ENCODE measurements at places on chromosomes 5 and 9. TPM values are rescaled to one million over a fixed set of nuclear protein-coding genes. Genes with fewer than 3 reads are reported as not detected.

- no peaks in the 10 kb centered on the region for H3K4me1 ChIP-seq
- H3K27ac ChIP-seq, result no peak overlapping the region
- no peaks in the 10 kb centered on the region for H3K36me3 ChIP-seq
- no peaks in the 10 kb centered on the region for H3K27me3 ChIP-seq
- no peak overlapping the region for H3K4me3 ChIP-seq
- no peak for DNase-seq
Measured at GRCh38 chr5:133222979-133223378, 171.2 kb downstream of the HSPA4 start.

DNA sequence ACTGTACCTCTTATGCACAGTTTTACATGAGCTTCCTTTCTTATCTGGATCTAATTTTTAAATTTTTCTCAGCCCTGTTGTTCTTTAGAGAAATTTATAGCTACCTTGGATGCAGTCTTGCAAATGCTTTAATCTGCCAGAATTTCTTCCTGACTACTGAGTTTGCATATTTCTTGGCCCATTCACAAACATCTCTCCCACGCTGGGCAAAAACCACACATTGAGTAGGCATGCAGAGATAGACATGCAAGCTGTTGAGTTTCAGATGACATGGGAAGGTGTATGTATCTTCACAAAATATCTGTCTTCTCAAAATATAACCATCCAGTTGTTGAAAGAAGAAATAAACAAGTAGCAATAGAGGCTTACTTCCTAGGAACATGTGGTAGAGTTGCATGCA, 101.2 kb downstream of the PARP8 start:
- no peak for DNase-seq
- H3K27ac ChIP-seq, result no peak overlapping the region
- no peaks in the 10 kb centered on the region for H3K27me3 ChIP-seq
- peaks cover 47% of the 10 kb centered on the region for H3K36me3 ChIP-seq

GRCh38 chr5:170254056-170254455, 21.3 kb downstream of the C5orf58 start:
- H3K27me3 ChIP-seq, result no peaks in the 10 kb centered on the region
- no peak for DNase-seq
- H3K4me3 ChIP-seq, result no peak overlapping the region
- H3K4me1 ChIP-seq, result no peaks in the 10 kb centered on the region
- no peak overlapping the region for H3K27ac ChIP-seq
- no peaks in the 10 kb centered on the region for H3K36me3 ChIP-seq

GRCh38 chr5:90854169-90854568, 295.6 kb downstream of the ADGRV1 start:
- H3K4me1 ChIP-seq, result no peaks in the 10 kb centered on the region
- no peaks in the 10 kb centered on the region for H3K36me3 ChIP-seq
- H3K4me3 ChIP-seq, result no peak overlapping the region
- H3K27me3 ChIP-seq, result no peaks in the 10 kb centered on the region
- no peak overlapping the region for H3K27ac ChIP-seq
- no peak for DNase-seq

- H3K36me3 ChIP-seq, result peaks cover 97% of the 10 kb centered on the region
- peaks cover 20% of the 10 kb centered on the region for H3K4me1 ChIP-seq
- no peak for DNase-seq
- no peaks in the 10 kb centered on the region for H3K27me3 ChIP-seq
Measured at GRCh38 chr5:171409164-171410136, 10.0 kb upstream of the FGF18 start.

DNA sequence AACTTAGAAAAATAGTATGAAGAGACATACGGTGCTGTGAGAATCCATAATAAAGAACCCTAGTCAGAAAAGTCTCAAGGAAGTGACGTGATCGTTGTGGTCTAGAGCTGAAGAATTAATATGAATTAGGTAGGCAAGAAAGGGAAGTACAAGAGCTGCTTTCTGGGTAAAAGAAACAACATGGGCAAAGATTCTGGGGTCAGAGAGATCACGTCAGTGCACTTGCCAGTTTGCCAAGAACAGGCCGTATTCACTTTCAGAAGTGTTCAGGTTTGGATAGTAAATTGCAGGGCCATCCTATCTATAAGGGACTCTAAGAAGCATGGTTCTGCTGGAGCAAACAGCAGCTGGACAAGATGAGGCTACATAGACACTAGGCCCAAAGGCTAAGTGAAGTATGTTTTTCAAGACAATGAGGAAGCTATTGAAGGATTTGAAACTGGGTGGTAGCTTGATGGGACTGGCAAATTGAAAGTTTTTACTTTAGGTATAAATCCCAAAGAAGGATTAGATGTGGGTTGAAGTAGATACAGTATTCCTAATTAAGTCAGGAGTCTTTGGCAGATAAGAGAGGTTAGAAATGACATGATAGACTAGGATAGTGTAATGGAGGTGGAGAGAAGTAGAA, 4.8 kb upstream of the CHD1 start:
- no peaks in the 10 kb centered on the region for H3K36me3 ChIP-seq
- no peak overlapping the region for H3K4me3 ChIP-seq
- H3K27ac ChIP-seq, result peak overlapping the region; percentile 1
- H3K4me1 ChIP-seq, result peaks cover 17% of the 10 kb centered on the region
- no peak for DNase-seq
- H3K27me3 ChIP-seq, result no peaks in the 10 kb centered on the region

- no peaks in the 10 kb centered on the region for H3K27me3 ChIP-seq
- peak; percentile 40 for DNase-seq
- no peaks in the 10 kb centered on the region for H3K4me1 ChIP-seq
- no peaks in the 10 kb centered on the region for H3K36me3 ChIP-seq
- H3K27ac ChIP-seq, result no peak overlapping the region
Measured at GRCh38 chr9:38417003-38417945, 7.0 kb downstream of the IGFBPL1 start.

- no peaks in the 10 kb centered on the region for H3K4me1 ChIP-seq
- DNase-seq, result no peak
- no peak overlapping the region for H3K4me3 ChIP-seq
- H3K36me3 ChIP-seq, result no peaks in the 10 kb centered on the region
Measured at GRCh38 chr5:160702934-160703333, 149.1 kb downstream of the ATP10B start.

DNA sequence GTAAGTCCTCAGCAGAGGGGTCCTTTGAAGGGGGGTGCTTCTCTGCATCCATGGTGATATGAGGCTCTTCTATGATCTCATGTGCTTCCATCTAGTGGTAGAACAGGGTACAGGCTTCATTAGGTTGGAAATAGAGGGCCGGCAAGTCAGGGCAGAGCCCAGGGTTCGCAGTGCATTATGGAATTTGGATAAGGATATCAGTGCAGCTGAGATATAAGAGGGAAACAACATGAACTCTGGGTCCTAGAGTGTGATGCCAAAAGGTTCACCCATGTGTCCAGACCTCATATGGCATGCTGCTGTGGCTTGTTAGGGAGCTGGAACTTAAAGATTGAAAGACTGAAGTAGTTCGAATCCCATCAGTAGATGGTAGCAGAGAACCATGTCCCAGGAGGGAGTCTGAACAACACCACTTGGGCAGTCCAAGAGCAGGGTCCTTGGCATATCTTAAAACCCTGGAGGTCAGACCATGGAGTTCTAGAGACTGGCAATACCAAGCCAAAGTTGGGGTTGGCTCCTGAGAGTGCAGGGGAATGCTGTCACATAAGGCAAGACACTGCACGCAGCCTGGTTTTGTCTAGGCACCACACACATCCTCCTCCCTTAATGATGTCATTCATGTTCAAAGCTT, 2.3 kb downstream of the FAM221B start:
- H3K27me3 ChIP-seq, result no peaks in the 10 kb centered on the region
- H3K4me3 ChIP-seq, result no peak overlapping the region
- H3K4me1 ChIP-seq, result peaks cover 16% of the 10 kb centered on the region

Gene F12
- not detected for polyA plus RNA-seq

Gene FOXD4L4
- polyA plus RNA-seq, result not detected
